ENCODE measurements at places on chromosomes 11 and 22.
A peak's percentile ranks its signal among the peaks of the same experiment; 100 is the strongest.

GRCh38 chr11:128680906-128681305 lies 13.0 kb upstream of the FLI1 start:
- no peak for DNase-seq

DNA sequence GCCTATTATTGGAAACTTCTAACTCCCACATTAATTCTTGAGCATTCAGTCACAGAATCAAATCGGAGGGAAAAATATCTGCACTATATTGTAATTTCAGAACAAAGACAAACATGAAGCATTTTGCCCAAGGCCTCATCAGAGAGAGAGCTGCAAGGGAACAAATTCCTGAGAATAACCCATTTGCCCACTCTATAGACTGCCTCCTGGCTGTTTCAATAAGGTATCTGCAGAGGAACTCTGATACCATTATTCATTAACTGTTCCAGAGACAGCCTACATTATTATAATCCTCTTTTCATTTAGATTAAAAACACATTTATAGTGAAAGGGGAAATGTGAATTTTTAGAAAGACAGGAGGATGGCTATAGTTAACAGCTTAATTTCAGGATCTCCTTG lies 663.9 kb downstream of the DLG2 start:
- no peak for DNase-seq

DNA sequence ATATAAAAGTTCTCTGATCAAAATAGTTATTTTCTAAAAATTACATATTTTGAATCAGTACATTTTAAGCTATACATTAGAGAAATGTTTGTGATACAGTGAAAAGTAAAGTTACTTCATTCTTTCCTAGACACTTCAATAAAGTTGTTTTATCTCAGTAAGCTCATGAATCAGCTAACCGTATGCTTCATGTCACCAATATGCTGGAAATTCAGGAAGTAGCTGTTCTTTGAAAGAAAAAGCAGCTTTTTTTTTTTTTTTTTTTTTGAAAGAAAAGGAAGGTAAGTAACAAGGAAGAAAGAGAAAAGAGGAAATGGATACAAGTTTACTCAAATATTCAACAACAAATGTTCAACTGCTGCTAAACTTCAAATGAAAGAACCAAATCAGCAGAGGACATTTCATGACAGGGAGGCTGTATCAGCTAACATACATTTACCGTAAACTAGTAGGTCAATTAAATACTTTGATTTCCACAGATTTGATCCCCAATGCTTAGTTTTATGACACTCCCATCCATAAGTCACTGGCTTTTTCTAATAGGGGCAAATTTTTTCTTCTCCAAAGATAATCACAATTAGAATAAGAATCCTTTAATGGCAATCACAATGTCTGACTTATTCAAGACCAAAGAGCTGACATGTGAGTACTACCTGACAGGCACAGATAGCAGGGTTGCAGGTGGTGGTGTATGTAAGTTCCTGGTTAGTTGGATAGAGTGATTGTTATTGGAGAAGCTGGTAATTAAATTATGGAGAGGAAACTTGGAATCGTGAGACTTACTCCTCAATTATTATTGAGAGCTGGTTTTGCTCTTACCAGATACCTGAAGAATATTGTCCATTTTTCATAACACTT lies 754 bp downstream of the OR52A1 start:
- no peak for DNase-seq

GRCh38 chr11:108137212-108137611 lies 15.8 kb downstream of the ACAT1 start:
- no peak for DNase-seq

DNA sequence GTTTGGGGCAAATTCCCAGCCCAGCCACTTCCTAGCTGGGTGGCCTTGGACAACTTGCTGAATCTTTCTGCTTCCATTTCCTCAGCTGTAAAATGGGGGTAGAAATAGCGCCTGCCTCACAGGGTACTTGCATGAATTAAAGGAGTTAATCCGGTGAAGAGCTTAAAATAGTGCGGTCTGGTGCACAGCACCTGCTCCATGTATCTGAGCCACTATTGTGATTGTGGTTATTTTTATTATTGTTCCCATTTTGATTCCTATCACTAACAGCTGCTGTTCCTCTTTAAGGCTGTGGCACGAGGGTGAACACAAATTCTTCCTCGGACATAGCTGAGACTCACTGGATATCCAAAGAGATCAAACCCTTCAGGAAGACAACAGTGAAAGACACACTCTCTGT lies 46.9 kb upstream of the TP53I11 start:
- DNase-seq: no peak

DNA sequence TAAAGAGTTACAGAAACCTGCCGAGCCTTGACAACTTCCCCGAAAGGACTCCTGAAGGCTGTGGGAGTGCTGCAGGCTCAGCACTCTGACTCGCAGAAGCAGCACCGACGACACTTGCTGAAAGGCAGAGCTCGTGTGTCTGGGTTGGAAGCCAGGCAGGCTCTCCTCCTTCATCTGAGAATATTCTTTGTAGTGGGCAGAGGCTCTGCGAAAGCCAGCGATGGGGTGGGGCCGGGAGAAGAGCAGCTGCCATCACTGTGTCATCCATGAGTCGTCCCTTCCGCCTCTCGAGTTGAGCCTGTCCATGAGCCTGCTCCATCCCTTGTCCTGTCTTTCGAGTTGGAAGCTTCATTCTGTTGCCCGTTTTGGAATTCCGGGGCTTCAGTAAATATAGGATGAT lies 11.9 kb downstream of the GLB1L2 start:
- no peak for DNase-seq

DNA sequence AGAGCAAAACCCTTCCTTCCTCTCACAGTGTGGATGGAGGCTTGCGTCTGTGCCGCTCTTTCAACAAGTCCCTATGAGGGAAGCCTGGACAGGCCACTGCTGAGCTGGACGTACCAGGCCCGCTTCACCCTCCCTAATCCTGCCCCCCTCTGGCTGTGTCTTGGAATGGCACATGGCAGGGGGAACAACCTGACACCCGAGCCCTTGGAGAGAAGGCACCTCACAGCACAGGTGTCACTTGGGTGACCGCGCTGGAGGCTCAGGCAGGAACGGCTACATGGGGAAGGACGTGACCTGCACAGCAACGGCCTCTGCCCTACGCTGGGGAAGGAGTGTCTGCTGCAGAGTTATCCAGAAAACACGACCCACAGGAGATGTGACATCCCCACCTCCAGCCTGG lies 11.0 kb downstream of the CARS1 start:
- no peak for DNase-seq

- peak; percentile 55 for DNase-seq
Measured at GRCh38 chr11:118488480-118489109, 38.7 kb upstream of the TTC36 start.

GRCh38 chr22:45511847-45512261 lies 9.2 kb downstream of the FBLN1 start:
- DNase-seq: no peak

DNA sequence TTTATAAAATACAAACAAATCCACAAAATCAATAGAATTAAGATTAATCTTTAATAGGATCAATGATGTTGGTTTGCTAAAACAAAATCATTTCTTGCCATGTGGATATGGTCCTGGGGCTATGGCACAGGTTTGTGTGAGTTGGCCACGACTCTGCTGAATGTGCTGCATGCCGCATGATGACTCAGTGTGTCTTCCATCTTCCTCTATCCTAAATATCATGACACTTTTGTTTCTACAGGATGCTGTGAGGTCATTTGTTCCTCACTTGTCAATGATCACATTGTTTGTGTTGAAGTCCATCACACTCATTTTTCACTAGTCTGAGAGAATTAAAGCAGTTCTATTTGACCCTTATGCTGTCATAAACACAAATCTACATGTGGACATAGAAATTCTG lies 167.2 kb upstream of the ZBED5 start:
- DNase-seq: no peak

DNA sequence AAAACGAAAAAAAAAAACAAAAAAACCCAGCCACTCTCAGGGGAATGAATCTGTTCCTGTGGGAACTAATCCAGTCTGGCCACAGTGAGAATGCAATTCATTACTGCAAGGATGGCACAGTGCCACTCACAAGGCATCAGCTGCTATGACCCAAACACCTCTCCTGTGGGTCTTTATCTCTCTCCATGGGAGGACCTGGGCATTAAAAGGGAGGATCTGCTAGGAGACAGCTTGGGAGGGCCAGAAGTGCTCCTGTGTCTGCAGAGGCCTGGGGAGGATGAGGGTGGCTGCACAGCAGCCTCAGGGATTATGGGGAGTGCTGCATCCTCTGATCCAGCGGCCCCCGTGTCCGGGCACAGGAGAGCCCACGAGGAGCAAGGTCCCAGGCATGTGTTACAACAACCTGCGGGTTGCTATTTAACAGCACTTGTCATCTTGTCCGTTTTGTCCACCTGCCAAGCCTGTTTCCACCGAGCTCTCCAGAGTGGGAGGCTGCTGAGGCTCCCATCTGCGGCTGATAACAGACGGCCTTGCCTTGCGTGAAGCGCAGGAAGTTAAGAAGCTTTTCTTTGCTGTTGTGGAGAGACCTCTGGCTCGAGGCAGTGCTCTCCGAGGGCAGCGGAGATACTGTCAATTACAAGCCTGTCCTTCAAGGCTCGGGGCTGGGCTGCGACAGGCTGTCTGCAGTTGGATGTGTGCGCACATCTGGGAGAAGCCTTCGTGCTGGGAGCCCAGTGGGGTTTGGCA lies 97.7 kb downstream of the NXPE2 start:
- no peak for DNase-seq

GRCh38 chr22:35695202-35695601 lies 22.5 kb upstream of the APOL5 start:
- no peak for DNase-seq

- no peak for DNase-seq
Measured at GRCh38 chr11:1225386-1226225, 2.7 kb downstream of the MUC5B start.

GRCh38 chr22:30857791-30858190 lies 110.8 kb downstream of the MORC2 start:
- no peak for DNase-seq

- DNase-seq: no peak
Measured at GRCh38 chr11:43920598-43921419, 21.6 kb upstream of the C11orf96 start.

- DNase-seq: no peak
Measured at GRCh38 chr22:42313204-42313603, 42.8 kb upstream of the TCF20 start.

DNA sequence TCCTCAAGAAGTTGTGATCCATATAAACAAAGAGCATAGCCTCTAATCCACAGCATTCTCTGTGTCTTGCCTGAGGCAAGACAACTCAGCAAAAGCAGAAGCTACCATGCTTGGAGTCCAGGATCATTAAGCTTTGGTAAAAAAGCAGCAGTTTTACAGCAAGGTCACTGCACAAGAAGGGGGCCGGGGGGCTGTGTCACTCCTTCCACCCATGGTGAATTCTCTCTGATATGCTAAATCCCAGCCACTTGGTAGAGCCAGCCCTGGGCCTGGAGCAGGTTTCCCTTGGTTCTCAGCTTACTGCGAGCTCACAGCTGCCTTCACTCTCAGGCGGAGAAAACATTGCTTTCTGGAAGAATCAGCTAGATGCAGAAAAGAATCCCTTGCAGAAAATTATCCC lies 144.7 kb downstream of the TENM4 start:
- DNase-seq: no peak

Data from stimulated activated CD8-positive, alpha-beta memory T cell treated with anti-CD3 and anti-CD28 coated beads, Interleukin-7, amount 100 ng/mL, for 4 hours (primary cell).